Erythroblast (primary cell): ENCODE measurements at places on chromosomes 16 and 17.

GRCh38 chr16:53703590-53704444 is at the start of the genes FTO and RPGRIP1L:
Gene FTO (plus strand): TSS chr16:53704156.
Gene RPGRIP1L (minus strand): TSS chr16:53703859. CDS start chr16:53700723, 3,136 bp downstream.
- DNase-seq, result peak; percentile 98

DNA sequence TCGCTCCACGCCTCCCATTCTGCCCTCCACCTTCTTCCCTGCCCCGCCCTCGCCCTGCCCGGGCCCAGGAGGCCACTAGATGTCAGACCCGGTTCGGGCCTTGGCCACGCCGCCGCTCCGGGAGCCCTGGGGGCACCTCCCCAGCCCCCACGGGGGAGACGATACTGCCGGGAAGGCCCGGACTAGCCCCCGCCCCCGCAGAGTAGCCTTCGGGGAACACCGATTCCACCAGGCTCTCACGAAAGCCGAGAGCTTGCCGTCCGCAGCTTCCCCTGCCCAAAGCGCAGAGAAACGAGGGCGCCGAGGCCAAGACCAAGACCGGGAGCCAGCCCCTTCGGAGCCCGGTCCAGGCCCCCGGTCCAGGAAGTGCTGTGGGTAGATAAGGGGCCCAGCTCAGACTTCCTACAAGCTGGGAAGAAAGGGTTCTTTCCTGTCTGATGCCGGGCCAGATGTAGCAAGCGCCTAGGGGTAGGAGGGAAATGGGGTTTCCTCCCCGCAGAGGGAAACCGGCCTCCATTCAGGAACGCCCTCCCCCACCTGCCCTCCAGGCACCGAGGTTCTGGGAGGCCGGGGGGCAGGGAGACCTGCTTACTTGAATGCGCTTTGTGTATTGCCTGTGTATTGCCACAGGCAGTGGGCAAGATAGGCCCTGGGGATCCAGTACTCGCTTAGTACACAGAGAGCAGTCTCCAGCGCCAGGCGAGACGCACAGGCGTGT is 806 bp upstream of the CYB561 start:
- peak; percentile 64 for DNase-seq

DNA sequence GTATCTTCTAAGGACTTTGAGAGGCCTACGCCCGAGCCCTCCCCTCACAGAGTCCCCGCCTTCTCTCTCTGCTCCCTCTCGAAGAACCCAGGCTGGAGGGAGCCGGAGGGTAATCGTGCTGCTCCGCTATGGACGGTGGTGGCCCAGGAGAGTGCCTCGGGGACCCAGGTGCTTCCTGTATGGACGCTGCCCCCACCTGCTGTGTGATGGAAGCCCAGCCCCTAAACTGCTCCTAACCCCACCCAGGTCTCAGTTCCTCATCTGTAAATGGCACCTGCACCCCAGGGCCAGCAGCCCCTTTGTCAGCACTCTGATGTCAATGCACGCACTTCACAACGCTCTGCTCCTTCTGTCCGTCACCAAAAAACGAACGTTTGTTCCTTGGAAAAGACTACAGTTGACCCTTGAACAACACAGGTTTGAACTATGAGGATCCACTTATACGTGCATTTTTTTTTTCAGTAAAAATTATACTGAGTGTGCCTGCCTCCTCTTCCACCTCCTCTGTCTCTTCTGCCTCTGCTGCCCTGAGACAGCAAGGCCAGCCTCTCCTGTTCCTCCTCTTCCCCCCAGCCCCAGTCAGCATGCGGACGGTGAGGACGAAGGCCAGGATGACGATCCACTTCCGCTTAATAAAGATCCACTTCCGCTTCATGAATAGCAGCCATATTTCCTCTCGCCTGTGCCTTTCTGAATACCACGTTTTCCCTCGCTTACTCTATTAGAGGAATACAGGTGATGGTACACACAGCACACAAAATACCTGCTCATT is 118.3 kb downstream of the BANP start:
- no peak for DNase-seq

DNA sequence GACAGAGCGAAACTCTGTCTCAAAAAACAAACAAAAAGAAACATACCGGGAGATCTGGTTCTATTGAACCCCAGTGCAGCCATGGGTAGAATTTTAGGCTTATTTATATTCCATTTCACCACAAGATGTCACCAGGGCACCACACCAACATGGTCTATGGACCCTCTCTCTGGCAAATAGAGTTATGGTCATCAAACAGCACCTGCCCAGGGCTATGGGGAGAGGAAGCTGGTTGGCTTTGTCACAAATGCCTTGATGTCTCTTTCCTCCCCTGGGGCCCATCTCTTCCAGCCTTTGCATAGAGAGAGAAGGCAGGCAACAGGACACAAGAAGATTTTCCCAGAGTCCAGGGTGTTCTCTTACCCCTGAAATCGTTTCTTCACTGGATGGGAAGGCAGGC is 128.4 kb downstream of the WWOX start:
- no peak for DNase-seq

GRCh38 chr16:11386054-11386680 is 40.9 kb downstream of the RMI2 start:
- no peak for DNase-seq

DNA sequence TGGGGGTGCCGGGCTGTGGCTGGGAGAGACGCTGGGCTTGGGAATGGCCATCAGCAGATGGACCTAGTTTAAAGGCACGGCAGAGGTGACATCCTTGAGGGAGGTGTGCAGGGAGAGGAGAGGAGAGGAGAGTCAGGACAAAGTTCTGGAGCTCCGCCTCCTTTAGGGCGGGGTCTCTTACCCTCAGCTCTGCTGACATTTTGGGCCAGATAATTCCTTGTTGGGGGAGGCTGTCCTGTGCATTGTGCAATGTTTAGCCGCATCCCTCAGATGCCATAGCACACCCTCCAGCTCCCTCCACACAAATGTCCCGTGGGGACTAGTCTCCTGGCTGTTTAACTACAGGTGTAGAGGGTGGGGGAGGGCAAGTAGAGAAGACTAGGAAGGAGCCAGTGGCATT is 48.3 kb downstream of the ARHGAP23 start:
- peak; percentile 37 for DNase-seq

GRCh38 chr16:80263181-80263823 is 277.5 kb upstream of the DYNLRB2 start:
- no peak for DNase-seq

DNA sequence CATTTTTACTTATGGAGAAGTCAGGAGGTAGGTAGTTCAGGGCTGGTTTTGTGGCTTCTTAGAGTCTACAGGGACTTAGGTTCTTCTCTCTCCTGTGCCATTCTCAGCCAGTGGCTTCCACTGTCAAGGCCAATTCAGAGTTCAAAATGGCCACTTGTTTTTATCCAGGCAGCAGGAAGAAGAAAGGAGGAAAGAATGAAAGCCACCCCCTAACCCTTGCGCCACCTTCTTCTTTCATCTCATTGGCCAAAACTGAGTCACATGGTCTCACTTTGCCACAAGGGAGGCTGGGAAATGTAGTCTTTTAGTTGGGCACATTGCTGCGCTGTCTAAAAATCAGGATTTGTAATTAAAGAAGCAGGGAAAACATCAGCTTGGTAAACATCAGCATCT is 60.8 kb upstream of the MED9 start:
- peak; percentile 85 for DNase-seq

DNA sequence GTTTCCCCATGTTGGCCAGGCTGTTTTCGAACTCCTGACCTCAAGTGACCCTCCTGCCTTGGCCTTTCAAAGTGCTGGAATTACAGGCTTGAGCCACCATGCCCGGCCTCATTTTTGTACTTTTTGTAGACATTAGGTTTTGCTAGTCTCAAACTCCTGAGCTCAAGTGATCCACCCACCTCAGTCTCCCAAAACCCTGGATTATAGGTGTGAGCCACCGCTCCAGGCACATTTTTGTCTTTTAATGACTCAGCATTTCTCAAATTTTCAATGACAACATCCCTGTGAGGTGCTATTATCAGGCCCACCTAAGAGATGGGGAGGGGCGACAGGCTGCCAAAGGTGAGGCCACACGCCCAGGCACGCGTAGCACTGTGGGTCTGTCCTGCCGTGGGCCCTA is 1.1 kb downstream of the SEPTIN12 start:
- DNase-seq, result no peak

- peak; percentile 75 for DNase-seq
These were observed 46.1 kb upstream of the BPTF start for GRCh38 chr17:67779098-67779672.

GRCh38 chr16:68445458-68445857 is 2.9 kb downstream of the SMPD3 start:
- peak; percentile 64 for DNase-seq

- DNase-seq, result no peak
These were observed 15.2 kb downstream of the RDM1 start for GRCh38 chr17:35915153-35915964.

DNA sequence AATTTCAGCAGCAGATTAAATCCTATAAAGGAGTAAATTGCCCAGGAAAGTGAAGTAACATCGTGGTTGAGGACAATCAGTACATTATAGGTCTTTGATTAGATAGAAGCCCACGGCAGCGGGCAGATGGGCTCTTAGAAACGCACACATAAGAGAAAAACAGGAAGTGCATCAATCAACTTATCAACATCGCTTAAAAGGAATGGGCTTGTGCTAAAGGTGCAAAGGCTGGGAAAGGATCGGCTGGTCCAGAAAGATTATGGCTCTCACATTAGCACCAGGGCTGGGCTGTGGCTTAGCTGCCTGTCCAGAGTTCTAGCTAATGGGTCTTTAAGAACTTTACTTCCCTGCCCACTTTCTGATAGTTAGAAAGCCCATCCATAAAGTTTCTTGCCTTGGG is 292.0 kb upstream of the TNRC6C start:
- DNase-seq, result no peak

DNA sequence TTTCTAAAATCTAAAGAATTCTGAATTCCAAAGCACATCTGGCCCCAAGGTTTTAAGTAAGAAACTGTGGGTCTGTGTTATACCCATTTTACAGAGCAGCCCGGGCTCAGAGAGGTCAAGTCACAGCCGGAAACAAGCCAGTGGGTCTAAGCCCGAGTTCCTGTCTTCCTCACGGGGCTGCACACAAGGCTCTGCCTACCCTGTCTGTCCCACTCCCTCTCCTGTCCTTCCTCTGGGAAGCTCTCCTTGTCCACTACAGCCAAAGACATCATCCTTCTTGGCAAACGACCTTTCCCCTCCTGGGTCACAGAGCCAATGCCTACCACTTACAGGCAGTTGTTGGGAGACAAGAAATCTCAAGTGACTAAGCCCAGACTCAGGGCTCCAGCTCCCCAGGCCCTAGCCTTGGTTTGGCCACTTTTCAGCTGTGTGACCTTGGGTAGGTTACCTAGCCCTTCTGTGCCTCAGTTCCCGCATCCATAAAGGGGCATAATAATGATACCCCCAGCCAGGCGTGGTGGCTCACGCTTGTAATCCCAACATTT is 55.6 kb upstream of the MAP3K14 start:
- no peak for DNase-seq

DNA sequence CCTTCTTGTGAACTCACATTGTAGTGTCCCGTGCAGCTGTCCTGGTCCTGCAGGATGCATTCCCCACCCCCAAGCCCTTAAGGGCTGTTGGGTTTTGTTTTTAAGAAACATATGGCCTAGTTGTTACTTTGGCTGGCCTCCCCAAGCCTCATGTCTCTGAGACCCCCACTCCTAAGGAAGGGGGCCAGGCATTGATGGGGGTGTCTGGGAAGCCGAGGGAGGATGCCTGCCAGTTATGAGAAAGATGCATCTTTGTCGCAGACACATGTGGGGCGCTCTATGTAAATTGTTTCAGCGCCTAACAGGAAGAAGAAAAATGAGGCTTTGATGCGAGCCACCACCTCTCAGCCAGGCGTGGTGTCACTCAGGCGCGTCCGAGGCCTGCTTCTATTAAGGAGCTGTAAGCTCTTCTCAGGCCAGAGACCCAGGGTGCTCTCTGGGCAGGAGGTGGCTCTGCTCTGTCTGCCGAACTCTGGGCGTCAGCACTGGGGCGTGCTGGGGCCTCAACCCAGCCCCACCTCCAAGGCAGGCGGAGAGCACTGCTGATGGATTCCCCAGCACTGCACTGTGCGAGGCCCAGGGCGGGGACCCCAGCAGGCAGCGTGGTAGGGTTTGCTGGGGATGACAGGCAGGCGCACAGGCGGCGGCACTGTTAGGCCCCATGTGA is 70.6 kb downstream of the SREBF1 start:
- DNase-seq, result peak; percentile 60

DNA sequence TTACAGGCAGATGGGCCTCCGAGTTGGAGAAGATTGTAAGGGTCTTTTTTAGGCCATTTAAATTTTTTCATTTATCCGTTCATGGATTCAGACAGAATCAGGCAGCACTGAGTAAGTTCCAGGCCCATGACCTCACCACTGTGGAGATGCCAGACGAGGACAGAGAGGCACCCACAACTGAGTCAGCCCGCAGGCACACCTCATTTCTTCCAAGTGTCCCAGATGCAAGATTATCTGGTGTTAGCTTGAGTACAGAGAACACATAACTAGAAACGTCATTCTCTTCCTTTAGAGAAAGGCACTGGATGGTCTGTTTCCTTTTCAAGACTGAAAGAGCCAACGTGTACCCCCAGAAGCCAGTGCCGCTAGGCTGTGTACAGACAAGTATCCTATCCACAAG is 16.9 kb downstream of the CLEC16A start:
- DNase-seq, result peak; percentile 27

- no peak for DNase-seq
These were observed 130.6 kb upstream of the DNAH9 start for GRCh38 chr17:11467639-11468038.

- DNase-seq, result no peak
These were observed 7.8 kb downstream of the GAA start for GRCh38 chr17:80109066-80109660.

DNA sequence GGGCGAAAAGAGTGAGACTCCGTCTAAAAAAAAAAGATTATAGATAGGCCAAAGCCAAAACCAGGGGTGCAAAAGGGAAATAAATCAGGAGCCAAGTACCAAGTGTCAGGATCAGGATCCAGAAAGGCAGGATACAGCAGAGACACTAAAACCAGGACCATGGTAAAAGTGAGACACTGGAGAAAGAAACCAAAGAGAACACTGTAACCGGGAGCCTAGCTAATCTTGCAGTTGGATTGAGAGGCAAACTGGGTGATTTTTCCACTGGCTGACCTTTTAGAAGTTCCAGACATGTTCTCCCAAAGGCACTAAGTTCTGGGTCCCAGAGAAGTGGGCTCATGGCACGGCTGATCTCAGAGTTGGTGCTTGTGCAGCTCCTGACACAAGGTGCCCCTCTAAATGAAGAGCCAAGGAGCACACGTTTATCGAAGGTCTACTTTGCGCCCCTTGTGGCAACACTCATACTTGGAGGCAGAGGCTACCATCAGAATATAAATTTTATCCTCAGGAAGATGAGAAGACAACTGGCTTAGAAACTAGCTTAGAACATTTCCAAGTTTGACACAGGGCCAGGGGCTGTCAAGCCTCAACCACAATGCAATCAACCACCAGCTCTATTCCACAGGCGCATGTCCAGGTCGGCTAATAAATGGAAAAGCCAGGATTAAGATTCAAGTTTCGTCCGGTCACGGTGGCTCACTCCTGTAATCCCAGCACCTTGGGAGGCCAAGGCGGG is 27.5 kb upstream of the HELZ start:
- no peak for DNase-seq

DNA sequence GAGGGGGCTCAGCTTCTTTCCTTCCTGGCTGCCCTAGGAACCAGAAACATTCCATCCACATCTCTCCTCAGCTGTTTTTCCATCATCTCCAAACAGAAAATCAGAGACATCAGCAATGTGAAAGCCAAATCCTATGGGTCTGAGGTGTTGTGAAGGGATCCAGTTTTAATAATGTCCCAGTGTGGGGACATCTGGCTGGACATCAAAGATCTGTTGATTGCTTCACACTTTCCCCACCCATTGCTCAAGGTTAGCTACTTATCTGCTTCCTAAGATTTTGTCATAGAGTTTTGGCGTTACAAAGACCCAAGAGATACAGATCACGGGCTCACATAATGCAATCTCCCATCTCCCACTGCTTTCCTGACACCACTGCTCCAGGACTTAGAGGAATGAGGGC is 47.8 kb upstream of the AXIN2 start:
- DNase-seq, result no peak

GRCh38 chr17:38873640-38874380 is 4.0 kb downstream of the LASP1 start:
- no peak for DNase-seq
